Activated CD4-positive, alpha-beta memory T cell treated with anti-CD3 and anti-CD28 coated beads, Interleukin-2, amount 10 ng/mL, durations not matched to agents 7 days and 5 days (primary cell): ENCODE measurements at places on chromosomes 4 and X. TPM values are rescaled to one million over a fixed set of nuclear protein-coding genes. Genes with fewer than 3 reads are reported as not detected.

Gene PHKA1
- total RNA-seq, result 1.6 TPM

Gene EMD
- total RNA-seq, result 66.0 TPM

Gene ADAM29
- not detected for total RNA-seq

DNA sequence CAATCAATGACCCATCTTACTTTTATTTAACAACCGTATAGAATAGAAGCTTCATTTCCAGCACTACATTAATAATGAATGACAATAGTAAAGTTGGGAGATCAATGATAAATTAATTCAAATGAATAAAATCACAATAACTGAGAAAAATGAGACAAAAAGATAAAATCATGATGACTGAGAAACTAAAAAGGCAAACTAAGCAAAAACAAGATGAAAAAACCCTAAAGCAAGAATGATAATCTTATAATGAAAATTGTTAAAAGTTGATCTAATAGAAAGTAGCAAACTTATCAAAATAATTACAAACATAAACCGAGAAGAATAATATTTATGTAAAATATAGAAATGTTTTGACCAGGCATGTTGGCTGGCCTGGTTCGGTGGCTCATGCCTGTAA lies 130.4 kb upstream of the INPP4B start:
- no peak for DNase-seq

DNA sequence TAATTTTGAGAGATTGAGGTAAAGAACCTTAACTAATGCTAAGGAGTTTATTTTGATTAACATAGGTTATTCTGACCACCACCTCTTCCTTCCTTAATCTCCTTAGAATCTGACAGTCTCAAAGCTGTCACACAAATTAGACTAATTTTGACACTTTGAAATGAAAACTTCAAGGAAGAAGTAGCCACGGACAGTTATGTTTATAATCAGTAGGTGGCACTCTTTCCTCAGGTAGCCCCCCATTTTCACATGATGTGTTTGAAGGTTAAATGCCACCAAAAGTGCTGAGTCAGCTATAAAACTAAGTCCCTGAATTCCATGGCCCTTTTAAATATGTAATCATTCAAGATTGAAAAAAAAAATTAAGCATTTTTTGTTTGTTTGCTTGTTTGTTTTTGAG lies 22.4 kb downstream of the TMEM33 start:
- no peak for DNase-seq

Gene MUC7
- not detected for total RNA-seq

DNA sequence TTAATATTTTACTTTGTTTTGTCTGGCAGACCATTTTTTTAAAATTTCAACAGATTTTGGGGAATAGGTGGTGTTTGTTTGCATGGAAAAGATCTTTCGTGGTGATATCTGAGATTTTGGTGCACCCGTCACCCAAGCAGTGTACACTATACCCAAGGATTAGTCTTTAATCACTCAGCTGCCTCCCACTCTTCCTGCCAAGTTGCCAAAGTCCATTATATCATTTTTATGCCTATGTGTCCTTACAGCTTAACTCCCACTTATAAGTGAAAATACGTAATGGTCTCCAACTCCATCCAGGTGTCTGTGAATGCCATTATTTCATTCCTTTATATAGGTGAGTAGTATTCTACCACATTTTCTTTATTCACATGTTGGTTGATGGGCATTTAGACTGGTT lies 281.7 kb upstream of the GK2 start:
- no peak for DNase-seq

Gene C4orf51
- total RNA-seq, result not detected

Gene PAGE2B
- total RNA-seq, result 1.0 TPM

GRCh38 chr4:1579901-1580691 lies 104.0 kb downstream of the FAM53A start:
- peak; percentile 92 for DNase-seq

DNA sequence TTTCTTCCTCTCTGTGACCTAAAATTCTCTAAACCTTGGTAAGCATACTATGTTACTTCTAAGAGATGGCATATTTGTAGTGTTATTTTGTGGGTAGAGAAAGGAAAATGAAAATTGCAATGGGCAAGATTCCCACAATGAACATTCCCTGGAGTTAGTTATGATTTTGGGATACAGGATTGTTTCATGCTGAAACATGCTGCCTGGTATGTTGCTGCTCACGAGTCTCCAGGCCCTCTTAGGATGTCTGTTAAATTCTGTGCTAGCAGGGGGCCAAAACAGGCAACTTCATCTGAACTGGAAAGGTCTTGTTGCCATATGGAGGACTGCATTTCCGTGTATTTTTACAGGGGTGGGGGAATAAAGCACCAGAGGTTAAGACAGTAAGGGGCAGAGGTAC lies 18.9 kb upstream of the MSMO1 start:
- DNase-seq, result no peak

Gene ARAP2
- total RNA-seq, result 70.7 TPM

DNA sequence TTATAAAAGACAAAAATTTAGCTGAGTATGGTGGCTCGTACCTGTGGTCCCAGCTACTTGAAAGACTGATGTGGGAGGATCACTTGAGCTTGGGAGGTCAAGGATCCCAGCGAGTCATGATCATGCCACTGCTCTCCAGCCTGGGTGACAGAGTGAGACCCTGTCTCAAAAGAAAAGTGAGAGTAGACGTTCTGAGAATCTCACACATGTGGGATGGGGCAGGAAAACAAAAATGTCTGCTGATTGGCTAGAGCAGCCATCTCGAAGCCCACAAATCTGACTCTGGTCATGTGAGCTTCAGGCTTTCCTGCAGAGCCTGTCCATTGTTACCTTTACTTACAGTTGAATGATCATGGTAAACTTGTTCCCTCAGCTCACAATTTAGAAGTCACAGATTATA lies 23.1 kb upstream of the SLC9A7 start:
- DNase-seq, result no peak

- DNase-seq, result no peak
Observed at GRCh38 chr4:148116264-148116663, 325.9 kb downstream of the NR3C2 start.

Gene GAGE12J
- not detected for total RNA-seq

DNA sequence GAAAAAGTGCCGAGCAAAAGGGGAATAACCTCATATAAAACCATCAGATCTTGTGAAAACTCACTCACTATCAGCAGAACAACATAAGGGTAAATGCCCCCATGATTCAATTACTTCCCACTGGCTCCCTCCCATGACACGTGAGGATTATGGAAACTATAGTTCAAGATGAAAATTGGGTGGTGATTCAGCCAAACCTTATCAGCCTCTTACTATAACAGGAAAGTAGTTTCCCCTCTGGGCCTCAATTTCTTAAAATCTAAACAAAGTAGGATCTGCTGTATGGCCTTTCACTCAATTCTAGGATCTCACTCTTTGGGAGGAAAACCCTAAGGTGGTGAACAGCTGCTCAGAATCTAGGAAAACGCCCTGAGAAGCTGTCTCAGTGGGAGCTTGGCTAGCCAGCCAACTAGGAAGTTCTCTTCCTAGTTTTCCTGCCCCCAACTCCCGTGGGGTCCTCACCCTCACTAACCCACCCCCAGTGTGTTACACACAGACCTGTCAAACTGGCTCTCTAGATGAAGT lies 1017.1 kb upstream of the HS3ST1 start:
- DNase-seq, result no peak
